ENCODE measurements at places on chromosomes 11 and 22. TPM values are rescaled to one million over a fixed set of nuclear protein-coding genes. Genes with fewer than 3 reads are reported as not detected.

DNA sequence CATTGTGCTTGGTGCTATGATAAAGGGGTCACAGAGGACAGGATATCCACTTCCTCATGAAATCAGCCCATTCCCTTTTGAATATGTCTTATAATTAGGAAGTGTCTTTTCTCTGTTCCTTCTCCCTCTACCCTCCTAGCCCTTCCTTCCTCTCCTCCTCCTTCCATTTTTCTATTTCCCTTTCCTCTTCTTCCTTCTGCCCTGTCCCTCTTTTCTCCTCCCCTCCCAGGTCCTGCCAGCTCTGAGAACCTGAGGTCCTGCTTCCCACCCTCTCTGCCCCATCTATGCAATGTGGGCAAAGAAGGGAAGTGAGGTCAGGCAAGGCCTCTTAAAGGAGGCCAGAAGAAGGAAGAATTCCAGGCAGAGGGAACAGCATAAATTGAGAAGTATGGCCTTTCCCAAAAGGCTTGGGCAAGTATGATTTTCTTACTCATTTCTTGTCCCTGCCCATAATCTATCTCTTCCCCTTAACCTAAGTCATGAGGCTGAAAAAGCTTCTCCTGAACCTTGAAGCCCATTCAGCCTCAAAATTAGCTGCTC is 7.7 kb upstream of the UBASH3B start:
- no peaks in the 10 kb centered on the region for H3K27me3 ChIP-seq
- peaks cover 44% of the 10 kb centered on the region for H3K4me1 ChIP-seq
- no peak overlapping the region for H3K4me3 ChIP-seq
- no peaks in the 10 kb centered on the region for H3K36me3 ChIP-seq
- DNase-seq: no peak

DNA sequence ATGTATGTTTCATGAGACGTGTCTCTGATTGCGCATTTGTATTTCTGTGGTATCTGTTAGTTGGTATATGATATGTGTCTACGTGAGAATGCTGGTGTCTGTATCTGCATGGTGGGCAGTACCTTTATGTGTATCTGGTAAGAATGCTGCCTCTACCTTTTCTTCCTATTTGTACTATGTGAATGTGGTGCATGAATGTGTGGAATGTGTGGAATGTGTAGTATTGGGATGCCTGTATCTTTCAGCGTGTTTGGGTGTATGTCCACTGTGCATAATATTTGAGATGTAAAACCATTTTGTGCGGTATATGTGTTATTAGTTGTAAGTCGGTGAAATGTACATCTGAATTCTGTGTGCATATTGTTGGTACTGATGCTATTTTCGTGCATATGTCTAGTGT is 2.3 kb upstream of the OR51E1 start:
- no peaks in the 10 kb centered on the region for H3K4me1 ChIP-seq
- no peak overlapping the region for H3K4me3 ChIP-seq

DNA sequence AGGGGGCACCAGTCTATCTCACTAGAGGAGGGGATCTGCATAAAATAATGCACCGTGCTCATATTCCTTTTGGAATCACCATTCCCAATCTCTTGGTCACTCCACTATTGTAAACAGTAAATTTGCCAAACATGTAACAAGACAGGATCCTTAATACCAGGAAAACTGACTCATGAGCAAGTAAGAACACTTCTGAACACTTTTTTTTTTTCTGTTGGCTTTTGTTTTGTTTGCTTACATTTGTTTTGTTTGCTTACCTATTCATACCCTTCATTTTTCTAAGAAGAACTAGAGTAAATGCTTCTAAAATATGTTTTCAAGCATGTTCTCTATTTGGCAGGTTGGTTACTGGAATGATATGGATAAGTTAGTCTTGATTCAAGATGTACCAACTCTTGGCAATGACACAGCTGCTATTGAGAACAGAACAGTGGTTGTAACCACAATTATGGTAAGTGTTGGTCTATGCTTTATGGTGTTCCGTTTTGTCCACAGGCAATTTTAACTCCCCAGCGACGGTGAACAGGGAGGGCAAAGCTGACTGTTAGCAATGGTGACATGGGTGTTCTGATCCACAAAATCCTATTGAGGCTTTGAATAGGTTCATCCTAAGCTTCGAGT is 111.8 kb downstream of the MSANTD4 start:
- no peaks in the 10 kb centered on the region for H3K27me3 ChIP-seq
- H3K4me3 ChIP-seq: no peak overlapping the region
- DNase-seq: no peak
- no peak overlapping the region for H3K27ac ChIP-seq

GRCh38 chr22:19448076-19448607 is 631 bp upstream of the C22orf39 start:
- H3K4me3 ChIP-seq: peak overlapping the region; percentile 71
- no peak for DNase-seq
- peak overlapping the region; percentile 91 for H3K27ac ChIP-seq

- no peaks in the 10 kb centered on the region for H3K36me3 ChIP-seq
- H3K27ac ChIP-seq: no peak overlapping the region
- H3K27me3 ChIP-seq: no peaks in the 10 kb centered on the region
- DNase-seq: peak; percentile 24
Measured at GRCh38 chr22:29716814-29717545, 2.8 kb upstream of the CABP7 start.

DNA sequence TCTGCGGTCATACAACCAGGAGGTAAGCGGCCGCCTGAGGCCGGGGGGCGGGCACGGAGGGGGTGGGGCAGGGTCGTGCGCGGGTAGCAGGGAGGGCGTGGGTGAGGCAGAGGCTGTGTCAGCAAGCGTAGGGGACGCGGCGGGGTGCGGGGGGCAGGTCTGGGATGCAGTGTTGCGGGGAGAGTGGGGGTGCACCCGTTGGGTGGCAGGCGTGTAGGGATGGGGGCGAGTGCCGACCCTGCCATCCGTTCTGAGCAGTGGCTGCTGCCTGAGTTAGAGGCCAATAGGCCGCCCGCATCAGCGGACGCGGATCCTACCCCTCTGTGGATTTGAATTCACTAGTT is 1.4 kb downstream of the RIC8A start:
- peaks cover 16% of the 10 kb centered on the region for H3K4me1 ChIP-seq
- H3K27ac ChIP-seq: peak overlapping the region; percentile 94
- H3K4me3 ChIP-seq: peak overlapping the region; percentile 99
- DNase-seq: no peak

- no peaks in the 10 kb centered on the region for H3K4me1 ChIP-seq
- H3K27ac ChIP-seq: no peak overlapping the region
- no peak for DNase-seq
- 0 out of 2 replicates have a peak, but pooled peaks cover 3% of the 10 kb centered on the region for H3K27me3 ChIP-seq
Measured at GRCh38 chr11:16338393-16338792, 18.0 kb downstream of the SOX6 start.

- peak overlapping the region; percentile 52 for H3K27ac ChIP-seq
- H3K27me3 ChIP-seq: no peaks in the 10 kb centered on the region
- H3K4me3 ChIP-seq: peak overlapping the region; percentile 53
- H3K36me3 ChIP-seq: no peaks in the 10 kb centered on the region
Measured at GRCh38 chr11:10930972-10931760, 73.3 kb upstream of the ZBED5 start.

DNA sequence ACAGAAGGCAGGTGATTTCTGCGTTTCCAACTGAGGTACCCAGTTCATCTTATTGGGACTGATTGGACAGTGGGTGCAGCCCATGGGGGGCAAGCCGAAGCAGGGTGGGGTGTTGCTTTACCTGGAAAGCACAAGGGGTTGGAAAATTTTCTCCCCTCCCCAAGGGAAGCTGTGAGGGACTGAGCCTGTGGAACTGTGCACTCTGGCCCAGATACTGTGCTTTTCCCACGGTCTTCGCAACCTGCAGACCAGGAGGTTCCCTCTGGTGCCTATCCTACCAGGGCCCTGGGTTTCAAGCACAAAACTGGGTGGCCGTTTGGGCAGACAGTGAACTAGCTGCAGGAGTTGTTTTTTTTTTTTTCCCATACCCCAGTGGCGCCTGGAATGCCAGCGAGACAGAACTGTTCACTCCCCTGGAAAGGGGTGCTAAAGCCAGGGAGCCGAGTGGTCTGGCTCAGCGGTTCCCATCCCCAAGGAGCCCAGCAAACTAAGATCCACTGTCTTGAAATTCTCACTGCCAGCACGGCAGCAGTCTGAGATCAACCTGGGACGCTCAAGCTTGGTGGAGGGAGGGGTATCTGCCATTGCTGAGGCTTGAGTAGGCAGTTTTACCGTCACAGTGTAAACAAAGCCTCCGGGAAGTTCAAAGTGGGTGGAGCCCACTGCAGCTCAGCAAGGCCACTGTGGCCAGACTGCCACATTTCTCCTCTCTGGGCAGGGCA is 97.2 kb downstream of the JRKL start:
- H3K36me3 ChIP-seq: no peaks in the 10 kb centered on the region
- H3K4me1 ChIP-seq: no peaks in the 10 kb centered on the region
- DNase-seq: no peak
- H3K27ac ChIP-seq: no peak overlapping the region

DNA sequence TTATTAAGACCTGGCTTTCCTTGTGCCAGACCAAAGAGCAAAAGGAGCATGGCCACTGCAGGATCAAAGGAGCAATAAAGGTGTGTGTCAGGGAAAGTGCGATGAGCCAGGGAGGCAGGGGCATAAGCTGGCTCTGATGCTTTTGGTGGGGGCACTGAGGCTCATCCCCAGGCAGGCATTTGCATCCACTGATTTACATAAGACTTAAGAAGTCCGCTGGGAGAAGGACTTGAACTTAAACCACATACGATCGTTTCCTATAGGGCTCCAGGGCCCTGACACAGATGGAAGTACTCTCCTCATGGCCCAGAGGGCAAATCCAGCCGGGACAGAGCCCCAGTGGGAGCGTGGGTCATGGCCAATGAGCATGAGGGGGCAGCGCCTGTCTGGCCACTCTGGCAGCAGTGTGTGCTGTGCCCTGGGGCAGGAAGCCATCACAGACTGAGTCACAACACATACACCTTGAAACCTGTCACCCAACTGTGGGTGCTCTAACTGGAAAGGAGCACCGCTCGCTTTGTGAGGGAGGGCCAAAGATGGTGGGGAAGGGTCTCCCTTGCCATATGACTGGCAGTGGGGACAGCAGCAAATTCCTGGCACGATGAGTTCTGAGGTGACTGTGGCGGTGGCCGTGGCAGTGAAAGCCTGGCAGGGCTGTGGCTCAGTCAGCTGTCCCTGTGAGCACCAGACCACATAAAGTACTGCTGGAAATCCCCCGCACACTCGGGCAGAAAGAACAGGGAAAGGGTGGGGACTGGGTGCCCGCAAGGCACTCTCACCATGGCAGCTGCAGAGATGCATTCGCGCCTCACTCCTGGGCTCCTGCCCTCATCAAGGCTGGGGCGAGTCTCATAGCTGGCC is 79.4 kb upstream of the LMO1 start:
- no peak overlapping the region for H3K27ac ChIP-seq
- H3K36me3 ChIP-seq: no peaks in the 10 kb centered on the region
- no peak for DNase-seq
- peaks cover 17% of the 10 kb centered on the region for H3K4me1 ChIP-seq
- no peaks in the 10 kb centered on the region for H3K27me3 ChIP-seq
- no peak overlapping the region for H3K4me3 ChIP-seq

- no peaks in the 10 kb centered on the region for H3K27me3 ChIP-seq
- no peak overlapping the region for H3K27ac ChIP-seq
- peaks cover 10% of the 10 kb centered on the region for H3K4me1 ChIP-seq
- no peaks in the 10 kb centered on the region for H3K36me3 ChIP-seq
- DNase-seq: no peak
Measured at GRCh38 chr22:45576273-45576625, 73.6 kb downstream of the FBLN1 start.

PANX1 gene
- total RNA-seq: 21.9 TPM

P2RY6 gene
- 0.15 TPM for total RNA-seq

TYMP gene
- 43.2 TPM for total RNA-seq

NOX4 gene
- not detected for total RNA-seq

Measured in HCT116 (cell line).